ENCODE measurements at places on chromosomes 6 and 20. TPM values are rescaled to one million over a fixed set of nuclear protein-coding genes. Genes with fewer than 3 reads are reported as not detected.

The C2 gene
- 23.1 TPM for total RNA-seq

The SLC22A7 gene
- 0.20 TPM for total RNA-seq

The SLC35A1 gene
- 47.9 TPM for total RNA-seq

The TSPYL4 gene
- 57.6 TPM for total RNA-seq

DNA sequence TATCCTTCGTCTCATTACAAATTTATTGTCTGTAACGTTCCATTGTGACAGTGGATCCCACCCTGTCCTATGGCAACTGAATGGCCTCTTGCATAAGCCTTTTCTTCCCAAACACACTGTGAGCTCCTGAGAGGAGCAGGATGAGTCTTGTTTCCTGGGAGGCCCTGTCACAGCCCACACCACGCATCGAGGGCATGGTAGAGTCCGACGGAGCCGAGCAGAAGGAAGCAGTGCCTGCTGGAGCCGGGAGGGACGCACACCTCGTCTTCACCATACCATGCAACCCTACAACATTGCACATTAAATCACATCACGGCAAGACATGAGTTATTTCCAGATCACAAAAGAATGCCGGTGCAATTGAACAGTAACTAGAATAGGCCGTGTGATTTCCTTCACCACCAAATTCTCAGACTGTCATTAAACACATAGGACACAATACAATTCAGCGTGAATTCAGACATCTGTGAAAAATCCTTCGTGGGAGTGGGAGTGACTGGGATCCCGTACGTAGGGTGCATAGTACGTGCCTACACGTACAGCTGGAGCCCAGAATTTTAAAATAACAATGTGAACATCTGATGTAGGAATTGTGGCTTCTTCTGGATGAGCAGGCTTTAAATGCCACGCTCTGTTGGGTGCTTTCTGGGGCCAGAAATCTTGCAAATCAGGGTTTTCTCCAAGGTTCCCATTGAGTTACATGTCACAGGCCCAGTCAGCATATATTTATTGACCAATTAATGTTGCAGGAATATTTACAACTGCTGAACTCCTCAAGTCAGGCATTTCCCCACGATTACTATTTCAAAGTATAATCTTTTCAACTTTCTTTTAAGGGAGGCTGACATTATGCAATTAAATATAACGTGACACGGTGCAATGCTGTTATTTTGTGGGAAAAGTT lies 201.8 kb downstream of the TTLL2 start:
- no peak for DNase-seq

DNA sequence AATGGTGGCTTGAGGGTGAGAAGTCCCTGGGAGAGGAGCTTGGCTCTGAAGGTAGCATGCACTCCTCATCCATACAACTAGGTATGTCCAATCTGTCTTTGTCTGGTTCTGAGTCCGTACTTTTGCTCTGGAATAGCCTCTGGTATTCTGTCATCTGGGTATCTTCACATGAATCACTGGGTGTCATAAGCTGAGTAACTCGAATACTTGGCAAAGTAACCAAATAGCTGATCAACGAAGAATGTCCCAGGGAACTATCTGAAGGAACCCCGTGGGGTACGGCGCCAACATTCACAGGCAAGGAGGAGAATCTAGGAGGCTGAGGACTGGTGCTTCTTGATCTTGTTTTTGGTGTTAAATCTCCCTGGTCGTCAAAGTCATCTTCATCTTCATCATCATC lies 184.8 kb downstream of the HIVEP2 start:
- DNase-seq, result no peak

GRCh38 chr6:3732345-3733141 lies 19.0 kb downstream of the PXDC1 start:
- peak; percentile 65 for DNase-seq

- DNase-seq, result no peak
Measured at GRCh38 chr6:105890521-105891244, 195.5 kb upstream of the PRDM1 start.

- no peak for DNase-seq
Measured at GRCh38 chr6:167470101-167470835, 145.4 kb downstream of the TTLL2 start.

GRCh38 chr6:110514818-110515217 lies 38.4 kb upstream of the SLC22A16 start:
- DNase-seq, result no peak

DNA sequence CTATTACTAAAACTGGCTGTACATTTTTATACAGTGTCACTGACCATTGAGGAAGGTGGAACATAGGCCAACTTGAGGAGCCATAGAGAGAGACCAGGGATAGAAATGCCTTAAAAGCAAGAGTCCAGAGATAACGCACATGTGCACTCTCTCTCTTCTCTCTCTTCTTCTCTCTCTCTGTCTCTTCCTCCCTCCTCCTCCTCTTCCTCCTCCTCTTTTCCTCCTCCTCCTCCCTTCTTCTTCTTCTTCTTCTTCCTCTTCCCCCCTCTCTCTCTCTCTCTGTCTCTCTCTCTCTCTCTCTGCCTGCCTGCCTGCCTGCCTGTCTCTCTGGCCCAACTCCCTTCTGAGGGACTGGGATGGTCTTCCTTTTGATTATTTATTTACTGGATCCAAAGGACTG lies 16.3 kb upstream of the ADIG start:
- no peak for DNase-seq

DNA sequence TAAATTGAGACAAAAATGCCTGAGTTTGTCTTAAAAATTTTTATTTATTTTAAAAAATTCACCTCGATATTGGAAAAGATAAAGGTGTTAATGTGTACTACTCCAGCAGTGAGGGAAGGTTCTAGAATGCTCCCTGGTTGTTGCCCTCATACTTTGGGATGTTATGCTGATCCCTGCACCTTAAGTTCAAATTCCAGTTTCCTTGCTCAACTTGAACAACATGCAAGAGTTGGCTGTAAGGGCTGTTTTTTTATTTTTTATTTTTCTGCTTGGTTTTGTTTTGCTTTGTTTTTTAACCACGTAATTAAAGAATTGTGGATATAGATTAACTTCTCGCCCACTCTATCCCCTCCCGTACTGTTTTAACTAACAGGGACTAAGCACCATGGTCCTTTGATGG lies 158.7 kb upstream of the CITED2 start:
- no peak for DNase-seq

Measured in spinal cord (tissue), 10 donors.